ENCODE measurements at places on chromosomes 3 and 15.
A peak's percentile ranks its signal among the peaks of the same experiment; 100 is the strongest.

DNA sequence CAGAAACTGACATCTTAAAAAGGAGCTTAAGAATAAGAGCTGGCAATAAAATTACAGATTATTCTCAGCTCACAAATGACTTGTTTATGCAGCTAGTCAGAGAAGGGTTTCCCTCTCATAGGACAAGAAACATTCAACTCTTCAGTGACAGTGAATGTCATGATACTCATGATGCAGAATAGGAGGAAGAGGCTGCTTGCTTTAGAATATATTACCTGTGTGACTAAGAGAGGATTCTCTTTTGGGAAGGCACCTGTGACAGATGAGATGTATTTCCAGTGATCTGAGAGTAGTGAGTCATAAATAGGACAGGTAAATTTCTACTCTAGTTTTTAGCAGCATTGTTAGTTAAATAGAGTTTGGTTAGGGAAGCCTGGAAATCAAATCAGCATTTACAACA lies 39.9 kb downstream of the RASA2 start:
- no peak for DNase-seq

DNA sequence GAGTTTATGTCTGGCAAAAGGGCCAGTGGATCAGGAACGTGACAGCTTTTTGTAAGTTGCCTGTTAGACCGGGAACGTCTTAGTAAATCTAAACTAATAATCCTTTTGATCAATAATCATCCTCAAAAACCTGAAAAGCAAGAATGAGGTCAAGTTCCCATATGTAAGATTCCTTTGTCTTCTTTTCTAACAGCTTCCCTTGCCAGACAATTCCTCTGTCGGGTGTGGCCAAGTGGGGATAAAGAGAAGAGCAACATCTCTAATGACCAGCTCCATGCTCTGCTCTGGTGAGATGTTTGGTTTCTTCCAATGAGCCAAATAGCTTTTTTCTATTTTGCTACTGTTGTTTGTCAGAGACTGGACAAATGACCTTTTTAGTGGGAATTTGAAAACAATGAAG lies 19.8 kb downstream of the FANCD2OS start:
- DNase-seq = no peak

- DNase-seq = no peak
Observed at GRCh38 chr3:197350446-197350845, 52.0 kb upstream of the DLG1 start.

GRCh38 chr3:189655617-189656016 lies 24.4 kb downstream of the TP63 start:
- DNase-seq = no peak

DNA sequence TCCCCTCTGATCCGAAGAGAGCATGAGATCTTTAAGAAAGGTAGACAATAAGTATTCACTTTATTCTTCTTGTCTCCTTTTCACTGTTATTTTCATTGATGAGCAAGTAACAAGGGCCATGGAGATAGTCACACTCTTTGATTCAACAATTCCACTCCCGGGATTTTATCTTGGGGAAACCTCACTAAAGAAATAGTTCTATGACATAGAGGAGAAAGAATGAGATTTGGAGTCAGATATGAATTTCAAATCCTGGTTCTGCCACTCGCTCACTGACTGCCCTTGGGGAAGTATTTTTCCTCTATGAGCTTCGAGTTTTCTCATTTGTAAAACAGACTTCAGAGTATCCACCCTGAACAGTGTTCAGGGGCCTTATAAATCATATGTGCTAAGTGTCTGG lies 514.6 kb downstream of the NLGN1 start:
- no peak for DNase-seq

- no peak for DNase-seq
Observed at GRCh38 chr3:173396191-173397041, 1.1 kb upstream of the NLGN1 start.

DNA sequence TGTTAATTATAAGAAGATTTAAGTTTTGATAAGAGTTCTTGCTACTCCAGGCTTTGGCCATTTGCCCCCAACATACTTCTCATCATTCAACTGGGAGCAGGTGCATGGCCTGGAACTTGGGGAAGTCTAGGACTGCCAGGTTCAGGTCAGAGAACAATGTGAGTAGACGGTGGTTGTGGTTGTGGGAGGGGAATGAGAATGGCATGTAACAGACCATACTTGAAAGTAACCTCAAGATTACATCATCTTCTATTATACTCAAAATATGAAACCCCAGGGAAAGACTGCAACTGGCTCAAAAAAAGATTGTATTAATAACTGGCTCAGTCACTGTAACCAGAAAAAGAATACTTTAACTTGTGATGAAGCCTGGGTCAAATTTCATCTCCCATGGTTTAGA lies 364.9 kb upstream of the DPPA4 start:
- DNase-seq = no peak

DNA sequence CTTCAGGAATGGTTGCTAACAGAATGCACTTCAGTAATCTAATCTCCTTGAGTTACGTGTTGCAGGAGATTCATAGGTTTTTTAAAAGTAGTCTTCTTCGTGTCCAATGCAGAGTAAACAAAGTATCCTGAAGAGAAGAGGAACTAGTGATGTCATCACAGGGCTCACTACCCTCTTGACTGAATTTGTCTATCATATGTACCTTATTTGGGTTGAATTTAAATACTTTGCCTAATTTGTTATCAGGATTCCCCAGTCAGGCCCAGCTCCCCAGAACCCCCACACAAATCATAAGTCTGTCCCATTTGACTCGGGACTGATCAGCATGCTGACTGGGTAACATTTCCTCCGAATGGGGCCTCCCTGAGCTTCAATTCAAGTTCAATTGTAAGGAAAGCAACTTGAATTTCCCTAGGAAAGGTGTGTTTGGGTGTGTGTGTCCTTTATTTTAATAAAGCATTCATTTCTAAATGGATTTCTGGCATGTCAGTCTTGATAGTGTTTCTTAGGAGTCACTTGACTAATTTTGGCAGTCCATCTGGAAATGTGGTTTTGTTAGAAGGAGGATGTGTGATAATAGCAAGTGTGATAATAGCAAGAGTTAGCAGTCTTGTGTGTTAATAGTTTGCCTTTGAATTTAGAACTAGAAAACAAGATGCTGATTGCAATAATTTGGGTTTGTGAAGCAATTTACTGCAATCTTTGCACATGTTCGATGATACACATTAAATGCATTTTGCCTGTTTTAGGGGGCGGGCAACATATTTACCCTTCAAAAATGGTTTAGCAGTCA lies 21.9 kb downstream of the OXNAD1 start:
- DNase-seq = no peak

GRCh38 chr3:121463745-121464144 lies 82.0 kb downstream of the POLQ start:
- no peak for DNase-seq

DNA sequence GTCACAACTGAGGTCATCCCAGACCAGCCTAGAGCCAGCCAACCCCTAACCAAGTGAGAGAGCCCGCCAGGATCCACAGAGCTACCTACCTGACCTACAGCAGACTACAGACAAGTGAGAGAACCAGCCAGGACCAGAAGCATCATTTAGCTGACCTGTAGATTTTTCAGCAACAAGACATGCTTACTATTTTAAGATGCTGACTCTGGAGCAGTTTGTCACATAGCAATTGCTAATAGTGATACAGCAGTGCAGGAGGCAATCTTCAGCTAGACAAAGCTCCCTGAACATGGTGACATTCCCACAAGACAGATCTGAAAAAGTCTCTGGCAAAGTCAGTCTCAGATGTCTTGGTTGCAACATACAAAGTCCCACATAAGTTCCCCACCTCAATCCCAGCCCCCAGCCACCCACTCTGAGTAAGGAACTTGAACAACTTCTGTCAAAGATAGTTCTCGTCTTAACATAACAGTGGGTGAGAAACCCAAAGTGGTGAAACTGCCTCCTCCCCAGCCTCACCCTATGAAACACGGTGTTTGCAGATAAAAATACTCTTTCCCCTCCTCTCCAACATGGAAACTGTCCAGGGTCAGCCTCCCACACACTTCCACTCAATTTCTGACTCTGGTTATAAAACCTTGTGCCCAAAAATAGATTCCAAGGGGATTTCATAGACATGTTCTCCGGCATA lies 120.3 kb upstream of the SLC6A11 start:
- no peak for DNase-seq

DNA sequence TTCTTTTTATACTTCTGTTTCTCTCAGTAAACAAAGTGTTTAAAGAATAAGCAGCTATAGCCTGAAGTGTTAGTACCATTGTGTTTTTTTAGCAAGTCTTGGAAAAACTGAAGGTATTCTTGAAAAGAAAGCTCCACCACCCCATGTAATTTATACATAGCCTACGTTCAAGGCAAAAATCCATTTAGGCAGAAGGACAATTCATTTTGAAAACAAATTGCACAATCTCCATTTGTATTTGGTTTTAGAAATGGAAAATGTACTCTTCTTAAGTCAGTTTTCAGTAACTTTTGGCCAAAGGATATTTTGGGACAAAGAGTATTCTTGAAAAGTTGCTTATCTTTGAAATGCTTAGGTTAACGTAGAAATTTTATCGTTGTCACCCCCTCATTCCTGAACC lies 34.5 kb downstream of the PTPRG start:
- DNase-seq = no peak

- no peak for DNase-seq
Observed at GRCh38 chr3:63450634-63451363, 172.7 kb downstream of the SYNPR start.

DNA sequence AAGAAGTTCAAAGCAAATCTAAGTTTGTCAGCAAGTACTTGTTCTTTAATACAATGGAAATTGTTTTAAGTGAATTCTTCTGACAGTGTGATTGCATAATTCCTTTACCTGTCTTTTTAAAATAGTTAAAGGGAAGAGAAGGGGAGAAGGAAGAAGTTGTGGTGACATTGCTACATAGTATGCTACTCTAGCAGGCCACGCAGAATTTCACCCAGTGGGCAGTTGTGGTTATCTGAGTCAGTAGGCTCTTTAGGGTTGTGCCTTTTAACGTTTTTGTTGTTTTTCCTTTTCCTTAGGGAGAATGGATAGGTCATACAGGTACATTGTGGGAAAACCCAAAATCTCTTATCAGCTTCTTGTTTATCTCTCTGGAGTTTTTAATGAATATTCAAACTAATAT lies 40.4 kb downstream of the KIF15 start:
- DNase-seq = no peak

GRCh38 chr15:32905481-32905880 lies 187.7 kb downstream of the GREM1 start:
- no peak for DNase-seq

GRCh38 chr3:115805520-115805919 lies 182.2 kb downstream of the GAP43 start:
- no peak for DNase-seq

GRCh38 chr3:186182850-186183249 lies 74.0 kb upstream of the ETV5 start:
- no peak for DNase-seq

DNA sequence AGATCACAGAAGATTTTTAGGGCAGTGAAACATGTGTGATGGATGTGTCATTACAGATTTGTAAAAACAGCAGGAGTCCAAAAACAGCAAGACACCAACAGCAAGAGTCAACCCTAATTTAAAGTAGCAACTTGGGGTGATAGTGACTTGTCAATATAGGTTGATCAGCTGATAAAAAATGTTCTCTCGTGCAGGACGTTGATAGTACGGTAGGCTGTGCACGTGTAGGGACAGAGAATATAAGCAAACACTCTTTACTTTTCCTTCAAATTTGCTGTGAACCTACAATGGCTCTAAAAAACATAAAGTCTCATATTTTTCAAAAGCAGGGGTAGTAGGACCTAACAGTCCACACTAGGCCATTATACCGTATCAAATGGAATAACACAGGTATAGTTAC lies 120.8 kb downstream of the STAG1 start:
- DNase-seq = no peak

DNA sequence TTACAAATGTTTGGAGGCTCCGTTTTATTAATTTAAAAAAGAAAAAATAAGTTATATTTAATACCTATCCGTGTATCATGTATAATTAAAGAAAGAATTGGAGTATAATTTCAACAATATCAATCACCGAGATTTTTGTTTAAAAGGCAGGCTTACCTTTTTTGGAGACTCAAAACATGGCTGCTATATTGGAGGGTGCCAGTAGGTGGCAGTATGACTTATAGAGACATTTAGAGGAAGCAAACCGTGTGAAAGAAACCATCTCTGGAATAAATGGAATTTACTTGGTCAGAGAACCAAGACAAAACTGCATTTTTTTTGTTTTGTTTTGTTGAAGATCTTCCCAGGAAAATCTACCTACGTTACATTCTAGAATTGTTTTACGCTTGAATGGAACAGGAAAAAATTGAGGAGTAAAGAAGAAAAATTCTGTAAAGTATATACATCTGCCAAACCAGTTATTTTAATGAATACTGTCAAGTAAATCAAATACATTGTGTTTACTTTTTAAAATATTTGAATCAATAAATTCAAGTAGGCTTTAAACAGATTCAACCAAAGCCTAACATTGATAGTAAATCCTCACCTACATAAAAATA lies 802.6 kb upstream of the ALCAM start:
- DNase-seq = peak; percentile 47

DNA sequence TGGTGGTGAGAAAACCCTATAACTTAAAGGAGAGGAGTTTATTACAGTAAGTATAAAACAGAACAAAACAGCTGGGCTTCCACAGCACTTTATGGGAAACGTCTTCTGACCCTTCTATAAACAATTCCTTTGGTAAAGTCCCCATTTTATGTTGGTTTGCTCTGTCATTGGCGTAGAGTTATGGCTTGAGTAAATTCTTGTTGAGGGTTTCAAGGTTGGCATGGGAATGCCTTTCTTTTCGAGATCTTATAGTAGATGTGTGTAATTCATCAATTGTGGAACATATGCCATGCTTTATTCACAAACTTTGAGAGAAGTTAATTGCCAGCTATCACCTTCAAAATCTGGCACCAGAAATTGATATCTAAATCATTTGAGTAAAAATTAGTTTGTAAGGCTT lies 11.6 kb upstream of the CHL1 start:
- no peak for DNase-seq

DNA sequence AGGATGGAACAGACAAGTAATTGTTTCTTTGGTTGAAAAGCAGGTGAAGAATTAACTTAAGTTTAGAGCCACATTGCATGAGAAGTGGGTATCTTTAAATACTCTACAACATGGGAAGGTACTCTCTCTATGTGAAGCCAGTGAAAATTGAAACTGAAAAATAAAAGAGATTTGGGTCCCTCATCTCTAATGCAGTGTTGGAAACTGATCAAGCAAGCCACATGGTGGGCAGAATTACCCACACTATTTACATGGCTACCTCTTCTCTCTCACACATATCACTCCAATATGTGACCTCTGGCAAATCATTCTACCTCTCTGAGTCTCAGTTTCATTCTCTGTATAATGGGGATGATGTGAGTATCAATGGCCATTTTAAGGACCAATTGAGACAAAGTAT lies 339.0 kb downstream of the IL5RA start:
- no peak for DNase-seq

- no peak for DNase-seq
Observed at GRCh38 chr15:74431645-74432044, 2.1 kb downstream of the SEMA7A start.

- no peak for DNase-seq
Observed at GRCh38 chr3:106566277-106566676, 697.5 kb upstream of the CBLB start.

- DNase-seq = no peak
Observed at GRCh38 chr3:28940530-28940929, 340.3 kb upstream of the RBMS3 start.

- DNase-seq = no peak
Observed at GRCh38 chr3:139770577-139770976, 92.8 kb upstream of the NMNAT3 start.

- DNase-seq = no peak
Observed at GRCh38 chr3:144363856-144364255, 392.2 kb downstream of the DIPK2A start.

All from effector memory CD4-positive, alpha-beta T cell (primary cell).